ENCODE measurements at places on chromosomes 2 and 18. TPM values are rescaled to one million over a fixed set of nuclear protein-coding genes. Genes with fewer than 3 reads are reported as not detected.

- no peaks in the 10 kb centered on the region for H3K4me1 ChIP-seq
- no peak overlapping the region for H3K27ac ChIP-seq
- no peak overlapping the region for H3K4me3 ChIP-seq
- no peaks in the 10 kb centered on the region for H3K27me3 ChIP-seq
Observed at GRCh38 chr2:240894006-240894405, 1.9 kb downstream of the MAB21L4 start.

DNA sequence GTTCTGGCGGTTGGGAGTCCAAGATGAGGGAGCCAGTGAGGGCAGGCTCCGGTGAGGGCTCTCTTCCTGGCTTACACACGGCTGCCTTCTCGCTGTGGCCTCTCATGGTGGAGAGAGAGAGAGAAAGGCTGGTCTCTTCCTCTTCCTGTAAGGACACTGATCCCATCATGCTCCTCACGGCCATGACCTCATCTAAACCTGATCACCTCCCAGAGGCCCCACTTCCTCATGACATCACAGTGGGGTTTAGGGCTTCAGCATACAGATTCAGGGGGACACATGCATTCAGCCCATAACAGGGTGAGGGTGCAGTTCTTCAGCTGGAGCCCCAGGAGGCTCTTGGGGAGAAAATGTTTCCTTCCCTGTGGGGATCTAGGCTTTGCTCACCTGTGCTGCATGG is 29.2 kb downstream of the AGAP1 start:
- no peak for DNase-seq
- no peaks in the 10 kb centered on the region for H3K27me3 ChIP-seq
- H3K36me3 ChIP-seq: no peaks in the 10 kb centered on the region
- H3K27ac ChIP-seq: no peak overlapping the region
- H3K4me3 ChIP-seq: no peak overlapping the region
- peaks cover 1% of the 10 kb centered on the region for H3K4me1 ChIP-seq

DNA sequence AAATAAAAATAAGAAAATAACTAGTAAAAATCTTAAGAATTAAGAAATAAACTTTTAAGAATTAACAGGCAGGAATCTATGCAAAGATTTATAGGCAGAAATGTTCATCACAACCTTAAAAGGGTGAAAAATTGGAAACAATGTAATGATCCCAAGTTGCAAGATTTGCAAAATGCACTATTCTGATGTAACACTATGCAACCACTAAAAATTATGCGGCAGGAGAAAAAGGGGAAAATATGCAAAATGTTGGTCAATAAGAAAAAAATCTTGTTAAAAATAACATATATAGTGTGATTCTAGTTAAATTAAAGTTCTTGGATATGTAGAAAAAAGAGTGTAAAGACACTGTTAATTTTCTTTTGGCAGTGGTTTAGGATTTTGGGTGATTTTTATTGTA is 132.8 kb downstream of the UPP2 start:
- no peak overlapping the region for H3K4me3 ChIP-seq
- no peaks in the 10 kb centered on the region for H3K36me3 ChIP-seq
- H3K27me3 ChIP-seq: peaks cover 3% of the 10 kb centered on the region
- no peak overlapping the region for H3K27ac ChIP-seq

- H3K4me1 ChIP-seq: no peaks in the 10 kb centered on the region
- H3K4me3 ChIP-seq: no peak overlapping the region
- H3K36me3 ChIP-seq: no peaks in the 10 kb centered on the region
- DNase-seq: no peak
- H3K27ac ChIP-seq: no peak overlapping the region
Observed at GRCh38 chr2:74267068-74267467, 68.7 kb downstream of the MTHFD2 start.

DNA sequence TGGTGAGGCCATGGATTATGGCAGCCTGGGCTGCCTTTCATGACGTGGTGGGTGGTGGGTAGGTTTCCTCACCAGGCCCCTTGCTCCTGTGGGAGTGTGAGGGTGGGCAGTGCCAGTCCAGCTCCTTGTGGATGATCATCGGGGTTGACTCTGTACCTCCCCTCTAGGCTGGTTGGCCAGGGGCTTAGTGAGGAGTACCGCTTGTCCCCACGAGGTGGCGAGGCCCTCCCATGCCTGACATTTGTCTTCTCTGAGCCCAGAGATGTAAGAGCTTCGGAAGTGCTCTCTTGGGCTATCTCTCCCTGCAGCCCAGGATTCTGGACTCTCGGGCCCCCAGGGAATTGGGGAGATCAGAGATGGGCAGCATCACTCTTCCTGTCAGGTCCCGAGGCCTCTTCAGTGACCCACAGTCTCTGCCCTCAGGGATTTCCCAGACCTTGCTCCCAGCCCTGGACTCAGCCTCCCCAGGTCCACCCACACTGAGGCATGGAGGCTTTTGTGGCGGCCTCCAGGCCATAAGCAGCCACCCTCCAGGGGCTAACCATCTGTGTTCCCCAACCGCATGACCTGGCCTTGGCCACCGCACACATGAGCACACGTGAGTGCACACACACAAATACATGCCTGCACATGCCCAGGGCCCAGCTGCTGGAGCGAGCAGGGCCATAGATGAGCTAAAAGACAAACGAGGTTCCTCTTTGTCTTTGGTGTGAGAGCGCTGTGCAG is 6.5 kb downstream of the SPR start:
- H3K4me3 ChIP-seq: no peak overlapping the region
- no peaks in the 10 kb centered on the region for H3K4me1 ChIP-seq
- H3K36me3 ChIP-seq: no peaks in the 10 kb centered on the region
- H3K27me3 ChIP-seq: peaks cover 29% of the 10 kb centered on the region
- DNase-seq: peak; percentile 60

DNA sequence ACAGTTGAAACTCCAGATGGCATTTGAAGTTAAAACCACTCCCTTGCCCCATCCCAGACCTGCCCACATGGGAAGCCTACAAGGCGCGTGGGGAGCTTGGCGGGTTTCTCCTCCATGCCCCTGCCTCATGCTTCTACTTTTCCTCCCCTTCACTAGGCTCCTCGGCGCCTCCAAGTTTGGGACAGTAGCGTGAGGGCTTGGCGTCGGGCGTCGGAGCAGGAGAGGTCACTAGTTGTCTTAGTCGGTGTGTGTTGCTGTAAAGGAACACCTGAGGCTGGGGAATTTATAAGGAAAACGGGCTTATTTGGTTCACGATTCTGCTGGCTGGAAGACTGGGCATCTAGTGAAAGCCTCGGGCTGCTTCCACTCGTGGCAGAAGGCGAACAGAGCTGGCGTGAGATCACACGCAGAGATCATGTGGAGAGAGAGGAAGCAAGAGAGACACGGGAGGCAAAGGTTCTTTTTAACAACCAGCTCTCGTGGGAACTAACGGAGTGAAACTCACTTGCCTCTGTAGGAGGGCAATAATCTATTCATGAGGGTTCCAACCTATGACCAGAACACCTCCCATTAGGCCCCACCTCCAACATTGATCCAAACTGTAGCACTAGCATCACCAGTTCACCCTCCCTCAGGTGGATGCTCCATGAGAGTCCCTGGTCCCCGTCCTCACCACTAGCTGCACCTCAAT is 25.3 kb downstream of the ITM2C start:
- no peaks in the 10 kb centered on the region for H3K36me3 ChIP-seq
- H3K4me3 ChIP-seq: no peak overlapping the region
- H3K27me3 ChIP-seq: peaks cover 2% of the 10 kb centered on the region
- DNase-seq: no peak

DNA sequence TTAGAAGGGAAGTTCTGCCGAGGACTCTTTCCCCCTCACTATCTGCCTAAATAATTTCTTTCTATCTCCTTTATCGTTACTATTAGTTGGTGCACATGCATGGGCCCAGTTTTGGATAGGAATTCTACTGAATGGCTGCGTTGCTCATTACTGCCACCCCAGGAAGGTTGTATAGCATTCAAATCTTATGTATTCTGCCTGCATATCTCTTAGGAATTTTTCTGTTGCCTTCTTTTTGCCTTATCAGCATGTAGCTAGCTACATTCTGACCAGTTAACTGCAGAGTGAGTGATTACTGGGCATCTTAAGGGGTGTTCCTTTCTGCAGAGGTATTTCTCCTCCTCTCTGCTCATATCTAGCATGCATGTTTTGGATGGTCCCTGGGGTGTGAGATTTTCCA is 239.6 kb downstream of the TDRD15 start:
- no peaks in the 10 kb centered on the region for H3K36me3 ChIP-seq
- H3K27ac ChIP-seq: no peak overlapping the region

- DNase-seq: peak; percentile 86
- H3K36me3 ChIP-seq: no peaks in the 10 kb centered on the region
- H3K27ac ChIP-seq: no peak overlapping the region
- H3K4me3 ChIP-seq: no peak overlapping the region
Observed at GRCh38 chr2:39593439-39594393, 72.0 kb upstream of the TMEM178A start.

GRCh38 chr18:44708451-44709083 is 27.9 kb downstream of the SETBP1 start:
- H3K27me3 ChIP-seq: no peaks in the 10 kb centered on the region
- peaks cover 11% of the 10 kb centered on the region for H3K4me1 ChIP-seq
- DNase-seq: peak; percentile 85
- H3K36me3 ChIP-seq: no peaks in the 10 kb centered on the region
- H3K4me3 ChIP-seq: no peak overlapping the region

GRCh38 chr18:58996131-58996641 is 131.5 kb downstream of the ZNF532 start:
- no peaks in the 10 kb centered on the region for H3K27me3 ChIP-seq
- no peak overlapping the region for H3K4me3 ChIP-seq
- peaks cover 22% of the 10 kb centered on the region for H3K4me1 ChIP-seq

- no peak overlapping the region for H3K4me3 ChIP-seq
- DNase-seq: no peak
- no peaks in the 10 kb centered on the region for H3K36me3 ChIP-seq
Observed at GRCh38 chr2:53753041-53753440, 14.6 kb upstream of the CHAC2 start.

- no peak overlapping the region for H3K4me3 ChIP-seq
- peaks cover 19% of the 10 kb centered on the region for H3K4me1 ChIP-seq
- no peaks in the 10 kb centered on the region for H3K27me3 ChIP-seq
- DNase-seq: no peak
- peak overlapping the region; percentile 35 for H3K27ac ChIP-seq
Observed at GRCh38 chr2:217362286-217362685, 502.4 kb upstream of the TNP1 start.

- H3K36me3 ChIP-seq: no peaks in the 10 kb centered on the region
- H3K4me1 ChIP-seq: no peaks in the 10 kb centered on the region
- DNase-seq: no peak
- H3K4me3 ChIP-seq: no peak overlapping the region
- H3K27ac ChIP-seq: no peak overlapping the region
Observed at GRCh38 chr2:203948733-203949132, 12.2 kb downstream of the ICOS start.

GRCh38 chr2:224196810-224197209 is 157.7 kb upstream of the SERPINE2 start:
- no peaks in the 10 kb centered on the region for H3K27me3 ChIP-seq
- H3K4me1 ChIP-seq: no peaks in the 10 kb centered on the region
- H3K4me3 ChIP-seq: no peak overlapping the region
- DNase-seq: no peak
- no peaks in the 10 kb centered on the region for H3K36me3 ChIP-seq

- no peaks in the 10 kb centered on the region for H3K27me3 ChIP-seq
- H3K27ac ChIP-seq: no peak overlapping the region
- H3K4me1 ChIP-seq: no peaks in the 10 kb centered on the region
- H3K4me3 ChIP-seq: no peak overlapping the region
Observed at GRCh38 chr2:43718530-43719124, 42.4 kb upstream of the C1GALT1C1L start.

GRCh38 chr2:24247592-24247991 is 72.7 kb downstream of the FAM228A start:
- no peak overlapping the region for H3K27ac ChIP-seq
- H3K36me3 ChIP-seq: no peaks in the 10 kb centered on the region
- H3K4me3 ChIP-seq: no peak overlapping the region
- DNase-seq: no peak
- H3K4me1 ChIP-seq: no peaks in the 10 kb centered on the region

DNA sequence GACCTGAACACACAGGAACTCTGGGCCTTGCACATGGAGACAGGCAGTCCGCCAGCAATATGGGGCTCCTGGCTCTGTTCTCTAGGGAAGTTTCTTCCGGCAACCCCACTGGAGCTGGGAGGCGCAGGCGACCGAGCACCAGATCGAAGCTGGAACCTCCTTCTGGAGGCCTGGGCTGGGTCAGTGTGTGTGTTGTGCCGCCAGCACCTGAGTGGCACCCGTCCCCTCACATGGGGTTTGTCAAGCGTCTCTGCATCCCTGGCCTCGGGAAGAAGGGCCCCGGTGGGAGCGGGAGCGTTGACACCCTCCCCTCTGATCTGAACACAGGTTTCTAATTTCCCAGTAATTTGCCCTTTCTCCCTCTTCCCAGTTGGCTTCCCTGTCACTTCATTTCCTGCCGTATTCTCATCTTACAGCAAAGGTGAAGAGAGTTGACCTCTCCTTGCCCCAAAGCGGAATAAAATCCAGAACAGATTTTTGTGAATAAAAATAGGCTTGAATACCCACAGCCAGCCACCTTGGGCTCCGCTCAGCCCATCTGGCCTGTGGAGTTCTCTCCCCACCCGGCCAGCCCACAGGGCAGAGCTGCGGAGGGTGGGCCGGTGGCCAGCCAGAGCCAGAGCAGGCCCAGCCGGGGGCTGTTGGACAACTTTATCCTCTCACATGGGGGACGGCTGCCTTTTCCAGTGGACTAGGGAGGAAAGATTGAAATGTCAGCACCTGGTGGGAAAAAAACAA is 85.9 kb downstream of the APOB start:
- no peak overlapping the region for H3K27ac ChIP-seq
- H3K36me3 ChIP-seq: no peaks in the 10 kb centered on the region
- H3K27me3 ChIP-seq: peaks cover 2% of the 10 kb centered on the region
- DNase-seq: no peak
- H3K4me1 ChIP-seq: no peaks in the 10 kb centered on the region

GRCh38 chr18:73824671-73825070 is 323.0 kb downstream of the FBXO15 start:
- H3K4me3 ChIP-seq: no peak overlapping the region
- H3K36me3 ChIP-seq: no peaks in the 10 kb centered on the region
- no peaks in the 10 kb centered on the region for H3K4me1 ChIP-seq
- DNase-seq: no peak
- no peak overlapping the region for H3K27ac ChIP-seq

GRCh38 chr18:11962597-11962996 is 18.7 kb upstream of the IMPA2 start:
- no peak for DNase-seq
- H3K4me3 ChIP-seq: no peak overlapping the region
- H3K36me3 ChIP-seq: no peaks in the 10 kb centered on the region
- H3K27me3 ChIP-seq: no peaks in the 10 kb centered on the region
- H3K4me1 ChIP-seq: no peaks in the 10 kb centered on the region

DNA sequence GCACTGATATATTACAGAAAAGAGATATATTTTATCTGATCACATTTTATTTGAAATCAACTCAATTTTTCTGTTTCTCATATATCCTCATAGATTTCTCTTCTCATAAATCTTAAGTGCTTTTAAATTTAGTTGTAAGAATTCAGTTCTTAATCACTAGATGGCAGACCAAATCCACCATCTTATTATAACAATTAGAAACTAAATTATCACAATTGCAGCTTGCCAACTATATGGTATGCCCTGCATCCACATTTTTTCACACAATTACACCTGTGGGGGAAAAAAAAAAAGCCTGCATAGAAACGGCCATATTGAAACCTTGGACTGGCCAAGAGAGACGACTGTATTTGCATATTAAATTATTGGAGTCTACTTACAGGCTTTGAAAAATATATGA is 64.4 kb downstream of the COL5A2 start:
- H3K4me3 ChIP-seq: no peak overlapping the region
- H3K36me3 ChIP-seq: peaks cover 1% of the 10 kb centered on the region
- peak; percentile 69 for DNase-seq

The ZCCHC2 gene
- 10.9 TPM for total RNA-seq

The NMS gene
- not detected for total RNA-seq

The DSC2 gene
- under 0.01 TPM for total RNA-seq

The PTH2R gene
- not detected for total RNA-seq

The NCK2 gene
- total RNA-seq: 25.4 TPM

The MC5R gene
- total RNA-seq: not detected

The C2orf72 gene
- total RNA-seq: 0.33 TPM

The HOXD13 gene
- not detected for total RNA-seq

The MEP1B gene
- total RNA-seq: under 0.01 TPM

Measured in fibroblast of lung (primary cell).